ENCODE measurements at places on chromosomes 5 and 9.

GRCh38 chr9:30172206-30172605, 2212.2 kb upstream of the ACO1 start:
- DNase-seq: no peak

DNA sequence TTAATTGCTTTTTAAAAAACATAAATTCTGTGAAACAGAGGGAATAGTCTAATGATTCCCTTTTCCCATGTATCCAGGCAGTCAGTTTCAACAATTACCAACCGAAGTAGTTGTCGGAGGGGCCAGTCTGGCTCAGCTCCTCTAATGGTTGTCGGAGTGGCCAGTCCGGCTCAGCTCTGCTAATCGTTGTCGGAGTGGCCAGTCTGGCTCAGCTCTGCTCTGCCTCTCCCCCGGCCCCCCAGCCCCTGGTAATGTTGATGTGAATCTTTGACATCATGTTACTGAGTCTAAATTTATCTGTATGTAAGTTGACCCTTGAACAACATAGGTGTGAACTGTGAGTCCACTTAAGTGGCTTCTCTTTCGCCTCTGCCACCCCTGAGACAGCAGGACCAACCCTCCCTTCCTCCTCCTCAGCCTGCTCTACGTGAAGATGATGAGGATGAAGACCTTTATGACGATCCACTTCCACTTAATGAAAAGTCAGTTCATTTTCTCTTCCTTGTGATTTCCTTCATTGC, 9.4 kb downstream of the NDUFS6 start:
- no peak for DNase-seq

DNA sequence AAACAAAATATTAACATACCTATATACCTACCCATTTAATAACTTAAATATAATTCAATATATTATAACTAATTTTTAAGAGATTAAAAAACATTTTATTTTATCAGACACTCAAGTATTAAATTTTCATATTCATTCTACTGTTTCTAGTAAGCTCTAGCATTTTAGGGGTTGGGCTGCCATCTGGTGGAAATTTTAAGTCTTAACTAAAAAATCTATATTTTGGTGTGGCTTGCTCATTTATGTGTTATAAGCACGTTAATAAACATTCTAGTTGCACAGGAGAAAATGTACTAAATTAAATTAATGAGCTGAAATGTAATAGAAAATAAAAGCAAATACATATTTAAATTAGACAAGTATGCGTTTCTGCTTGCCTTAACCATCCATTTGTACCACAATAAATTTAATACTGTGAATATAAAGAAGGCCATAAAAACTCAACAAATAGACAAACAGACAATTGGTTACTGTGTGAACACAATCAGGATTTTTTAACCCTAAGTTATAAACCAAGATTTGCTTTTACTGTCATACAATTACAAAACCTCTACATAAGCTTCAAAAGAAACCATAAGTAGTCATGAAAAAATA, 1728.3 kb upstream of the CDH9 start:
- peak; percentile 38 for DNase-seq

- DNase-seq: no peak
These were observed 200.5 kb downstream of the EBF1 start for GRCh38 chr5:158899211-158899610.

DNA sequence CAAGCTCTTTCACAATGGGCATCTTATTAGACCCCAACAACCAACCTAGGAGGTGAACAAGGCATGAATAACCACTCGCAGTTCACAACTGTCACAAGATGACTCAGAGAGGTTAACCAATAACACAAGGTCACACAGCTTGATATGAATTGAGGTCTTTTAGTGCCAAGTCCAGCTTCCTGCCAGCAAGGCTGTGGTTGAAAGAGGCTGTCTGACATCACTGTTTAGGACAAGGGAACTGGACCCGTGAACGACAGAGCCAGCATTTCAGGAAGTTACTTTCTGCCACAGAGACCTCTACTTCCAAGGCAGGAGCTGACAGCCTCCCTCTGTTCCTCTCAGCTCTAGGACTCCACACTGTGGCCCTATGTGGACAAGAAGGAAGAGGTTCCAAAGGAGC, 53.4 kb upstream of the ALDH1B1 start:
- DNase-seq: no peak

- DNase-seq: no peak
These were observed 22.2 kb downstream of the TNFSF8 start for GRCh38 chr9:114908104-114908622.

DNA sequence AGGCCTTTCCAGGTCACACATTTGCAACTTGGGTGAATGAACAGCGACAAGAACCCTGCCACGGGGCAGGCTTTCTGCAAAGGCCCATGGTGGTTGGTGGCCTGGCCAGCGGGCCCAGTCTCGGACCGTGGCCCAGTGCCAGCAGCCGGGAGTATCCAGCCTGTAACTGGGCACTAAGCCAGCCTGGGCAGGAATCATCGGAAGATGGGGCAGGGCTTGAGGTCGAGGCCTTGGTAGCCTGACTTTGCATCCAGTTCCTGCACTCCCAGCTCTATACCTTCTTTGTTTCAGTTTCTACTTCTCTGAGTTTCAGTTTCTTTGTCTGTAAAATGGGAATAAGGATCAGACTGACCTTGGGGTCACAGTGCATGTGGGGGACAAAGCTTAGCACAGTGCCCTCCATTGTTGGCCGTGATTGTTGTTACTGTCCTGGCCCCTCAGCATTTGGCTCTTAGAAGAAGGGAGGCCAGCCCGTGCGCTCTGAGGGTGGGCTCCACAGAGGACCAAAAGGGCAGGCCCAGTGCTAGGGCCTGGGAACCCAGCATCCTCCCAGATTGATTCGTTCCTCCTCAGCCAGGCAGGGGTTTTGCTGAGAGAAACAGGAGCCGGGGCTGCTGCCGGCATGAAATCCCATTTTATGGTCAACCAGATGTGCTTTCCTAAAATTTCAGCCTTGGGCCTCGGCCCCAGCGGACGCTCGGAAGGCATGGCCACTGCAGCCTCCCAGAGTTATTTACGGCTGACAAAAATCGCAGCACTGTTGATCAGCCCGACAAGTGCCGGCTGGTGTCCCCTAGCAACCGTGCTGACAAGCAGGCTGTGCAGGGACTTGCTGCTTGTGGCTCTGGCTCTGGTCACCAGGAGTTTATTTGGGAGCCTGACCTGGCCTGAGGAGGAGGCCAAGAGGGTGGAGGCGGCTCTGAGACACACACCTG, 43.6 kb downstream of the JADE2 start:
- no peak for DNase-seq

All from NCI-H1048 (cell line).